ENCODE measurements at places on chromosomes 11 and 22.

GRCh38 chr11:125281831-125282595 is 117.5 kb downstream of the PKNOX2 start:
- DNase-seq: no peak

DNA sequence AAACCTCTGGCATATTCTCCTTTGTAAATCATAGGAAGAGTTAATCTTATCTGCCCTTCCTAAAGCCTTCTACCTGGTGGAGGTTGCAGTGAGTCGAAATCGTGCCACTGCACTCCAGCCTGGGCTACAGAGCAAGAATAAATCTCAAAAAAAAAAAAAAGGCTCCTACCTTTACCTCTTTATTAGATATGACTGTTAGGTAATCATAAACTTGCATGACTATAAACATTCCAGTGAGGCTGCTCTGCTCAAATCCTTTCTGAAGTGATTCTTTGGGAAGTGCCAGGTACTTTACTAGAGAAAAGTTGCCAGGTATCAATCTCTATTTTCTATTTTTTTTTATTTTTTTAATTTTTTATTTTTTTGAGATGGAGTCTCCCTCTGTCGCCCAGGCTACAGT is 59.6 kb downstream of the MPPED2 start:
- no peak for DNase-seq

GRCh38 chr11:115644856-115645255 is 140.6 kb upstream of the CADM1 start:
- DNase-seq: no peak

DNA sequence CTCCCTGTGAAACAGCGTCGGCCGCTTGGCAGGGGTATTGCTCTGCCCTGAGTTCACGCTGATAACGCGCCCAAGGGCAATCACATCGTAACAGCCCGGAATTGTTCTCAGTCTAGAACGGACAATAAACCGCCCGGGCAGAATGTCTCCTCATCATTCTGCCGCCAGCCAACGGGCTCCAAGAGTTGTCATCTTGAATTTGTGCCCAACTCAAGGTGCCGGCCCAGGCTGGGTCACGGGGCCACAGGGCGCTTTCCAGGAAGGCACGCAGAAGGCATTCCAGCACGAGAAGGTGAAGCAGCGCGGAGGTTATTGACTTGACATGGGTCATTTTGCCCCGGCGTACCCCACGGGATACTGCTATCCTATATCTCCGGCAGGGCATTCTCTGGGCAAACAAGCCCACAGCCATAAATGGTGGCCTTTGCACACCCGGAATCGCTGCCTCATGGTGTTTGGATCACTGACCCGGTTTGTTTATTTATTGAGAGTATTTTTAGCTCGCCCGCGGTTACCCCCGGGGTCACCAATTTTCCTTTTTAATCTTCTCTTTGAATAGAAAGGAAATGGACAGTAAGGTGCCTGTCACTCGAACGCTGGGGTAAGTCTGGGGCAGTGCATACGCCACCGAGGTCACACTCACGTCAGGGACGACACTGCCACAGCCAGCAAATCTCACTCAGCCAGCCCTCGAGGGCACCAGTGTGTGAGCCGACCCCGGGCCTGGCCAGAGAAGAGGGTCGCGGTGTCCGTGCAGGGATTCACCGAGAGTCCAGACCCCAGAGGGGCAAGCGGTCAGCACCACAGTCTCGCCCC is 72.4 kb upstream of the FGF3 start:
- no peak for DNase-seq

GRCh38 chr11:112616327-112617097 is 344.7 kb upstream of the NCAM1 start:
- no peak for DNase-seq

GRCh38 chr11:2289350-2289749 is 12.4 kb downstream of the C11orf21 start:
- no peak for DNase-seq

GRCh38 chr11:103109818-103110388 is 677 bp downstream of the DYNC2H1 start:
- DNase-seq: no peak

DNA sequence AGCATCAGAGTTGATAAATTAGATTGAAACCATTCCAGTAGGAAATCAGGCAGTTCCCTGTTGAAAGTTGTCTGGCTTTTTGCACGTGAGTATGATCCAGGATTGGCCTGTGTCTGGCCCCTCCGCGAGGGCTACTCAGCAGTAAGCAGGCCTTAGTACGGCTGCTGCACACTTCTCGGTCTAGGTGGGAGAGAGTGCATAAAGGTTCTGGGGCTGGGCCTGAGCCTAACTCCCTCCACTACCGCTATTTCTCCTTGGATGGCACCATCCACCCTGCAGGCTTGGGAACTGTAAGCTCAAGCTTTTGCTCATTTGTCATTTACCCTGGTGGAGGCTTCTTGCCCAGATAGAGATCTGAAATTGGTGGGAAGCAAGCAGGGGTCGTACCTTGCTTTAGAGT is 22.0 kb downstream of the TUB start:
- DNase-seq: no peak

DNA sequence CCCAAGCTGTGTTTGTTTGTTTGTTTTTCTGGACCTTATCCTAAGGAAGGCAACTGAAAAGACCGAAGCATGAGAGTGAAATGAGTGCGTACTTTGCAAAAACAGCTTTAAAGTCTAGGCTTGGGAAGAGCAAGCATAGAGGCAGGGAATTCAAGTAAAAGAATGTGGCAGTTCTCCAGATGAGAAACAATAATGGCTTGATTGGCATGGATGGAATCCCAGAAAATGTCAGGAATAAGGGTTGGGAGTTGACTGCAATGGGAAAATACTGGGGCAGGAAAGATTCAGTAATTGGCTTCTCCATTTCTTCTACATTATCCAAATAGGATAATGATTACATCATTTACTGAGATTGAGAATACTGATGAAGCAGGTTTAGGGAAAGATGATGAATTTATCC is 17.5 kb downstream of the SAAL1 start:
- DNase-seq: no peak

DNA sequence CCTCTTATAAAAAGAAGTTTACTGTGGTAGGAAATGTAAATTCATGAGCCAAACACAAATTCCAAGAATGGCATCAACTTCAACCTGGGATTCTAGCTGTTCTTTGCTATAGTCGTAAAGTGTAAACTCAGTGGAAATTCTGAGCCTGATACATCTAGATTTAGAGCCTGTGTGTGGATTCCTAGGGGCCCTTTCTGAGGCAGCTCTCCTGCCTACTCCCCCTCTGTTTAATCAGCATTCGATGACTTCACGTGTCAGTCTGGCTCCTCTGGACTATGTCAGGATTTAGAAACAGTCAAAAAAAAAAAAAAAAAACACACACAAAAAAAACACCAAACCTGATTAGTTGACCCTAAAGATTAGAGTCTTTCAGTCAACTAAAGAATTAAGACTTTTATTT is 93.1 kb upstream of the SC5D start:
- DNase-seq: no peak

DNA sequence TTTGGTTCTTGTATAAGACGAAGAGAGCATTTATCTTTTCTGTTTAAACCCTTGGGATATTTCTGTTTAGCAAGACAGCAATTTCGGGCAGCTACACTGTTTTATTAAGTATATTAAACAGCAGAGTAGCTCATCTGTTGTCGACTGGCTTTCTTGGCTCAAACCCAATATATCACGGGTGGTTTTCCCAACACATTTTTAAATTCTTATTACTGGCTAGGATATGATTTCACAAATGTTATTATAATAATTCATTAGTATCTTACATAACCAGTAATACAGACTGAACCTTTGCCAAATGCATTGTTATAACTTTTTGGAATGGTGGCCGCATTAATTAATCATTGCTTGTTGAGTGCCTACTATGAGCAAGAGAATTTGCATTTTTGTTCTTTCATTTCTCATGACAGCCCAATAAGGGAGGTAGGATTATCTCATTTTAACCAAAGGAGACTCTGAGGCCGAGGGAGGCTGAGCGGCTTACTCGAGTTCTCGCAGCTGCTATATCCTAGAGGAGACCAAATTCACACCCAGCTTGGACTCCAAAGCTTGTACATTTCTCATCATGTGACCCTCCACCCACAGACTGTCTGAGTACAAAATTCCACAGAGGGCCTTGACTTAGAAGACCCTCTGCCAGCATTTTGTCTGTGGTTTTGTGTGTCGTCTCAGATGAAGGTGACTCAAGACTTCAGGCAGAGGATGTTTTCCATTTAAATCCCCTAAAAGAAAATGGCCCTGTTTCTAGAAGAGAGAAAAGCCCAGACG is 304.9 kb downstream of the NTM start:
- no peak for DNase-seq

DNA sequence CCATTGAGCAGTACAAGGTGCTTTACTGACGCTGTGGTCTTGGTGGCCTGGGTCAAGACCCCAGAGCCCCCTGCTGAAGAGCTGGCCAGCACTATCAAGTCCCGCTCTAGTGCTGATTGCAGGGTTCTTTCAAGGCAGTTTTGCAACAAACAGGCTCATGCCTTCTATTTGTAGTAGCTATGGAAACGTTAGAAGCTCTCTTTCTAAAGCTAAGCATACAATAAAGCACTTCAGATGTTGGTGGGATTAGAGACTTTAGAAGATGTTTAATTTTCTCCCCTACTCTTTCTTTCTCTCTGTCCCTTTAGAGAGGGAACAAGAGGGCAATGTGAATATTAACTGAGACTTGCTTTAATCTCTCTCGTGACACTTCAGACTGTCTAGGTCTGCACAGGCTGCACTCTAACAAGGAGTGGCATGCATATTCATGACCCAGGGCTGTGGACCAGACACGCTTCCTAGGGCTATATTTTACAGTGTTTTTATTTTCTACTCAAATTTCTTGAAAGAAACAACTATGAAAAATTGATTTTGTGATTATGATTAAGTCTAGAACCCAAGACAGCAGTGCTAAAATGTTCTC is 138.6 kb downstream of the WNT7B start:
- DNase-seq: no peak

GRCh38 chr11:69828971-69829344 is 9.7 kb upstream of the FGF3 start:
- no peak for DNase-seq

DNA sequence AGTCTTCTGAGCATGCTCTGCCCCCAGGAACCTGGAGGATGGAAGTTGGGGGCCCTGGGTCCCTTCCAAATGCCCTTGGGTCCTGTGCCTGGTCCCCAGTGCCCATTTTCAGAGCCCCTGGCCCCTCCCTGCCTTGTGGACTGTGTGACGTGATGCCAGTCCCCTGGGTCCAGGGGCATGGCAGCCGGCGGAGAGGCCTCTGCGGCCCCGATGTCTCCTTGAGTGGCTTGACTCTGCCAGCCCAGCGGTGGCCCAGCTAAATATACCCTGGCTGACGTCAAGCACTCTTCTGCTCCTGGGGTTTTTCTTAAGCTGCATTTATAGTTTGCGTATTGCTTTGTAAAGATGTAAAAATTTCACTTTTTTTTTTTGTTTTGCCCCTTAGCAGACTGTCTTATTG is 35.2 kb upstream of the PARVG start:
- DNase-seq: no peak

- no peak for DNase-seq
Measured at GRCh38 chr11:118074785-118075184, 2.1 kb upstream of the TMPRSS4 start.

DNA sequence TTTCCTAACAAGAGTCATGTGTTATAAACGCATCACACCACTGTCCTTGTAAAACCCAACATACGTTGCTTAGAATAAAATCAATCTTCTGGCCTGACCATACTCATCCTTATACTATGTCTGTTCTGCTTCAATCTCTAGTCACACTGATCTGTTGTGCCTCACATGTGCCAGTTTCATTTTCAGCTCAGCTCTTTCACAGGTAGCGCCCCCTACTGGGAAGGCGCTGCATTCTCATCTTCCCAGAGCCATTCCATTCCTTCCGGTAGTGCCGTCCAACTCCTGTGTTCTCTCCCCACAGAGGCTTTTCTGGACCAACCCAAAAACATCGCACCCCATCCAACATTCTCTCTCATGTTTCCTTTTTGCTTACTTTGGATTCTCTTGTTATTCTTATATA is 22.2 kb downstream of the CASP5 start:
- no peak for DNase-seq

DNA sequence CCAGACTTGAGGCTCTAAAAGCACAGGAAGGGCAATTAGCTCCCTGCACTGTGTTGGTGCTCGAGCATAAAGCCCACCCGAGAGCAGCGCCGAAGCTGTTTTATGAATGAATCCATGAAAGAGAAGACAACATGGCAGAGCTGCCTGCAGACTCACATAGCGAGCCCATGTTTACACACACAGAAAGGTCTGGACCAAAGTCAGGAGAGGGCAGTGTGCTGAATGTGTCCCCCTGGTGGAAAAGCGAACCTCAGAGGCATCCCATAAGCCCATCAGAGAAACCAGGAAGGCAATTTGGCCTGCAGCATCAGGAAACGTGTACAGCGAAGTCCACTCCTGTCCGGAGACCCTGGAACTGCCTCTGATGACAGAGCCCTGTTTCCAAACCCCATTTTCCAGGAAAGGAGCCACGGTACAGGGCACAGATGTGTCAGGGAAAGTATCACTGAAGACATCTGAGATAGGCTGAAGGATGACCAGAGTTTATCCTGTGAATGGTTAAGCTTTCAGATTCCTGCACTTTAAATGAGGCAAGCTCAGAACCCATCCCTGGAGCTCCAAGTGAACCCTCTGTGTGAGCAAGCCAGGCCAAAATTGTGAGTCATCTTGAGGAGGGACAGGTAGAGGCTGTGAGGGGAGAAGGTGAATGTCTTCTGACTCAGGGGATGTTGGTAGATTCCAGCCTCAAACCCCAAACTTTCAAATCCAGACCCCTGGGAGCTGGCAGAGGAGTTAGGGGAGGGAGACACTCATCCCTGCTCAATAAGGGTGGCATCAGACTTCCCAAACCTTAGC is 36.9 kb downstream of the CHRDL2 start:
- DNase-seq: no peak

- no peak for DNase-seq
Measured at GRCh38 chr11:41245704-41246398, 213.6 kb downstream of the LRRC4C start.

DNA sequence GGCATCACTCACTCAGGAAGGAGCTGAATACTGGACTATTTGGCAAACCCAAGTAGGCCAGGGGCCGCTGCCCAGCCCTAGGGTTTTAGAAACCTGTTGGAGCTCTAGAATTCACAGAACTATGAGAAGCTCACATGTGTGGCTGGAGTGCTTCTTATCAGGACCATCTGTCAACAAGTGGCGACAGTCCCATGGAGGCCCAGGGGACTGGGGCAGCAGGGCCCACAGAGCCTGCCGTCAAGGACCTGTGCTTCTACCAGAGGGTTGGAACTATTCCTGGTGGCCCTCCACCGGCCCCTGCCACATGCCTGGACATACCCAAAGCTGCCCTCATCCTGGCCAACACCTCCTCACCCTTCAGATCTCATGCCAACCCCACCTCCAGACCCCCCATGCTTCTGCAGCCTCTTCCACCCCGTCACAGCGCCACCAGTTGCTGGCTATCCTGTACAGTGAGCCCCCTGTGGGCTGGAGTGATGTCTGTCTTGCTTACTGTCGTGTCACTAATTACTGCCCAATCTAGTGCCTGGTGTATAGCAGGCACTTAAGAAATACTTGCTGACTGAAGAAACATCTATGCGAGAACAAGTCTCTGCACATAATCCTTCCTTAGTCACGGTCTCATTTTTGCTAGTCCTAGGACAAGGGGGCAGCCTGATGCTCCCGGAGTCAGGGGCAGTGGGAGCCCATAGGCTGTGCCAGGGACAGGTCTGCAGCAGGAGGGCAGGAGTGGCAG is 27.2 kb upstream of the RASL10A start:
- DNase-seq: no peak

GRCh38 chr11:66183494-66184048 is 84.9 kb upstream of the RAB1B start:
- DNase-seq: no peak

GRCh38 chr11:22681281-22681812 is 14.9 kb downstream of the GAS2 start:
- no peak for DNase-seq

Data from T1000 (cell line).